ENCODE measurements at places on chromosomes 11 and 22.
A peak's percentile ranks its signal among the peaks of the same experiment; 100 is the strongest.

DNA sequence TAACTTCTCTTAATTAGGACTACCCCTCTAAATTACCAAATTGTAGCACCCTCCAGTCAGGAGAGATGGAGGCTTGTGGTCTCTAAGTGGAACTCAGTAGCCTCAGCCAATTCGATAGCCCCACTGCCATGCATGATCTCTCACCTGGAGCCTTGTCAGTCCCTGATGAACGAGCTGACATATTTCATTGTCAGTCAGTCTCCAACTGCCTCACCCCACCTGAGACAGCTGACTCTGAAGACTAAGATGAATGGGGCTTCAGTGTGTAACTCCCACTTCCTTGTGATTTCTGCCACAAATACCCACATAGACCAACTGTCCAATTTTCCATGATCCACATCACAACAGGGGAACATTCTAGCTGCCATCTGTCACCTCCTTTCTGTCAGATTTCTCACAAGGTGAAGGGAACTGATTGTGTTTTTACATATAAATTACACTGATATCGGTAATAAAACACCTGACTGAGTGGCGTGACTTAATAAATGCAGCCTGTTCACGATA is 206.5 kb downstream of the FAM181B start:
- no peak for DNase-seq

DNA sequence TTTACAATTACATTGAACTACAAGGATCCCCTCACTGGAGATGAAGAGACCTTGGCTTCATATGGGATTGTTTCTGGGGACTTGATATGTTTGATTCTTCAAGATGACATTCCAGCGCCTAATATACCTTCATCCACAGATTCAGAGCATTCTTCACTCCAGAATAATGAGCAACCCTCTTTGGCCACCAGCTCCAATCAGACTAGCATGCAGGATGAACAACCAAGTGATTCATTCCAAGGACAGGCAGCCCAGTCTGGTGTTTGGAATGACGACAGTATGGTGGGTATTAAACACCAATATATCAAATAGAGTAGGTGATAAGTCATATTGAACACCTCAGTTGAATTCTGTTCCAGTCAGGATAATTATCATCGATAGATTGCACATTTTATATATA is 4.4 kb downstream of the FBXO7 start:
- no peak for DNase-seq

DNA sequence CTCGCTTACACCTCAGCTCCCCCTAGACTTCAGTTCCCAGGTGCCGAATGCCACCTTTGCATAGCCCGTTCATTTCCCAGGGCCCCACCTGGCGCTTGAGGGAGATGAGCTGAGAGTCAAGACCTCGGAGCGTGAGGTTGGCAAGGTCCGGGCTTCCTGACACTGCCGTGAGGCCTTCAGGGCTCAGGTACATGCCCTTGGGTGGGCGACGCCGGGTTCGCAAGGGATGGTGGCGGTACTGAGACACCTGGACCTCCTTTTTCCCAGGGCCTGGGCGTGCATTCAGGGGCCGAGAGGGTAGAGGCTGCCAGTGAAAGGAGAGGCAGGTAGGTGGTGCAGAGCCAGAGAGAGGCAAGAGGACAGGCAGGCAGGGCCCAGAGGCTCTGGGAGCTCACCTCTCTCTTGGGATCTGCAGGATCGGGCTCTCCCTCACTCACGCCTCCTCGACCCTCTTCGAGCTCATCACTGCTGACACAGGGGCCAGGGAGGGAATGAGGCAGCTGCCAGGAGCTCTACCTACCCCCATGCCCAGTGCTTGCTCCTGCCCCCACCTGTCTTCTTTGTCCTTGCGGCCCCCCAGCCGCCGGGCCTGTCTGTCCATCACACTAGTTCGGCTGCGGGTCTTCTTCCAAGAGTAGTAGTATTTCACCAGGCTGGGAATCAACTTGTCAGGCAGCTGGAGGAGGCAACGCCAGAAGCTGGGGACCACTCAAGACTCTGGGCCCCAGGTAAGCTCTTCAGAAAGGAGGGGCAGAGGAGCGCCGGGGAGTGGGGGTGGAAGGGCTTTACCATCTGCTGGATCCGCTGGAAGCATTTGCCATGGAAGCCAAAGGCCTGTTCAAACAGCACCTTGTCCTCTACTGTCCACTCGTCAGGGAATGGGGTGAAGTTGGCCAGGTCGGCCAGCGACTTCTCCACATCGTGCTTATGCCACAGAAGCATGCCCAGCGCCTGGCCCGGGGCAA is 2.8 kb downstream of the RCOR2 start:
- DNase-seq, result no peak

DNA sequence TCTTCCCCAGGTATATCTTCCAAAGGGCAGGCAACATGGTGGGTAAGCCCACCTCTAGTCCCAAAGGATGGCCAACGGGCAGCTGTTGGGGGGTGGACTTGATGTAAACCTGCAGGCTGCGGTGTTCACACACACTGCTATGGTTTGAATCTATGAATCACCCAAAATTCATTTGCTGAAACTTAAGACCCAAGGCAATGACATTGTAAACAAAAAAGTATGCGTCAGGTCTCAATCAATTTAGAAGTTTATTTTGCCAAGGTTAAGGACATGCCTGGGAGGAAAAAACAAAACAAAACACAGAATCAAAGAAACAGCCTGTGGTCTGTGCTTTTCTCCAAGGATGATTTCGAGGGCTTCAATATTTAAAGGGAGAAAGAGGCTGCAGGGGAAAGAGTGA is 18.3 kb downstream of the RCN1 start:
- no peak for DNase-seq

- DNase-seq, result no peak
Measured at GRCh38 chr11:19328586-19329311, 88.0 kb upstream of the E2F8 start.

- DNase-seq, result peak; percentile 59
Measured at GRCh38 chr11:45102810-45103621, 43.4 kb upstream of the PRDM11 start.

GRCh38 chr22:45059296-45059695 is 49.5 kb upstream of the PHF21B start:
- no peak for DNase-seq

GRCh38 chr11:13745165-13745564 is 76.7 kb downstream of the FAR1 start:
- DNase-seq, result no peak

- DNase-seq, result no peak
Measured at GRCh38 chr11:101955278-101955677, 39.0 kb upstream of the ANGPTL5 start.

DNA sequence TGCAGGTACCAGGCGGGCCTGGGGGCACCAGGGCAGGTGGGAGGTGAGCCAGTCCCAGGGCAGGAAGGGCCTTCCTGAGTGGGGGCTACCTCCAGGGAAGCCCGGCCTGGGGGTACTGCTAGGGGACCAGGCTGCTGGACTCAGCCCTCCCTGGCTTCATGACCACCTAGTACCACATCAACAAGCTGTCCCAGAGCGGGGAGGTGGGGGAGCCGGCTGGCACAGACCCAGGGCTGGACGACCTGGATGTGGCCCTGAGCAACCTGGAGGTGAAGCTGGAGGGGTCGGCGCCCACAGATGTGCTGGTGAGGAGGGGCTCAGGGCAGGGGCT is 6.7 kb downstream of the TRPT1 start:
- no peak for DNase-seq

DNA sequence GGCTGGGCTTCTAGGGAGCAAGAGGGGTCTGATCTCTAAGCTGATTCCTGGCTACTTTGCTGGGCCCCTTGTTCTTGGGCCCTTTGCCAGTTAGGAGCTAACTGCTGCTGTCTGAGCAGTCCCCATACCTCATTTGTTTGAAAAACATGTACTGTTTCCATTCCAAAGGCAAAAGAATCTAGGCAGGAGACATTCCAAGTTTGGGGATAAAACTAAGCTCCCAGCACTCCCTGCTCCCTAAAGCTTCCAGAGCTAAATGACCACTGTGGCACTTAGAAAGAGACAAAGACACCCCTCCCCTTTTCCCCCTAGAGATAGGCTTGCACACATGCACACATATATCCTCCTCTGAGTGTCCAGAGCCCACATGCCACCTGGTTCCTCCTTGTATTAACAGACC is 22.7 kb upstream of the RRM1 start:
- no peak for DNase-seq
